ENCODE measurements at places on chromosomes 12 and 14. TPM values are rescaled to one million over a fixed set of nuclear protein-coding genes. Genes with fewer than 3 reads are reported as not detected.

GRCh38 chr14:68969278-68970033, 9.6 kb downstream of the ACTN1 start:
- no peak for DNase-seq

GRCh38 chr12:62808166-62808879, 126.6 kb downstream of the PPM1H start:
- DNase-seq, result no peak

DNA sequence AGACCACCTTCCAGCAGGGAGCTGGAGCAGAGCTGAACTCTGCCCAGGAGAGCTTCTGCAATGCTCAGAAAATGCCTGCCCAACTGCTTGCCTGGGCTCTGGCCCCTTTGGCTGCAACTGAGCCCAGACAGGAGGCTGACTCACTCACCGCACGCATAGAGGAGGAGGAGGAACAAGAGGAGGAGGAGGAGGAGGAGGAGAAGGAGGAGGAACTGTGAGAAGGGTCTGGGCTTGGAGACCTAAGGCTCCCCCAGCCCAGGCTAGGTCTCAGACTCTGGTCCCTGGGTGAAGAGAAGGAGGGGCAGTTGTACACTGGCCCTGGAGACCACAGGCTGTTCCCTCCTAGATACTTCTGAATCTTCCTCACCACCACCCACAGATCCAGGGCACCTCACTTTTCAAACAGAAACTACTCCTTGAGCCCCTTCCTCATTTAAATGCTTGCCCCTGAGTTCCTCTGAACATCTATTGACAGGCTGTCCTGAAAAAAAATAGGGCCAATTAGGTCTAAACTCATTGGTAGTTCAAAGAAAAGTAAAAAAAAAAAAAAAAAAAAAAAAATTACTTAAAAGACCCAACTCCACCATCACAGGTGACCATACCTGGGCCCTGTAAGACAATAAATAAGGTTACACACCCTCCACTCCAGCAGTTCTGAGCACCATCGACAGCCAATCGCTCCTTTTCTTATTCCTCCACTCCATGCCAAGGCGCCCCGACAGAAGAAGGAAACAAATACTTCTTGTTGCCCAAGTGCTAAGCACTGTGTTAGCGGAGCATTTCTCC, 674 bp downstream of the VDR start:
- DNase-seq, result peak; percentile 83

OR4K1 gene
- not detected for total RNA-seq

VRTN gene
- not detected for total RNA-seq
